ENCODE measurements at places on chromosomes 6 and 20.

GRCh38 chr6:27994616-27995015 lies 37.6 kb downstream of the OR2B6 start:
- DNase-seq, result no peak

- DNase-seq, result no peak
Measured at GRCh38 chr6:99241905-99242534, 107.5 kb downstream of the FAXC start.

DNA sequence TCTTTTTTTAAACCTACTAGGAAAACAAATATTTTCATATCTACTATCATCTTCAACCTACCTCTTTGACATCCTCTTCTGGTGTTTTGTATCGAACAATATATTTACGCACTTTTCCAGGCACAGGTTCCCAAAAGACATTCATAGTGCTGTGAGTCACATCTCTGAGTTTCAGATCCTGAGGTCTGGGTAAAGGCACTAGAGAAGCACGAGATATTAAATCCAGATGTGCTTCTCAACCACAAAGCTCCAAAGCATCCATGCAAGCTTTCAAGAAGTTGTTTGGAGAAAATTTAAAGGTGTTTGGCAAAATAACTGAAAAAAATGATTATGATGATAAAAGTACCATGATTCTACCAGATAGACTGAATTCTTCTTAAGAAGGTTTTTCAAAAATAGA lies 62.7 kb downstream of the COL12A1 start:
- DNase-seq, result no peak

- no peak for DNase-seq
Measured at GRCh38 chr6:79544299-79544927, 7.2 kb upstream of the LCA5 start.

DNA sequence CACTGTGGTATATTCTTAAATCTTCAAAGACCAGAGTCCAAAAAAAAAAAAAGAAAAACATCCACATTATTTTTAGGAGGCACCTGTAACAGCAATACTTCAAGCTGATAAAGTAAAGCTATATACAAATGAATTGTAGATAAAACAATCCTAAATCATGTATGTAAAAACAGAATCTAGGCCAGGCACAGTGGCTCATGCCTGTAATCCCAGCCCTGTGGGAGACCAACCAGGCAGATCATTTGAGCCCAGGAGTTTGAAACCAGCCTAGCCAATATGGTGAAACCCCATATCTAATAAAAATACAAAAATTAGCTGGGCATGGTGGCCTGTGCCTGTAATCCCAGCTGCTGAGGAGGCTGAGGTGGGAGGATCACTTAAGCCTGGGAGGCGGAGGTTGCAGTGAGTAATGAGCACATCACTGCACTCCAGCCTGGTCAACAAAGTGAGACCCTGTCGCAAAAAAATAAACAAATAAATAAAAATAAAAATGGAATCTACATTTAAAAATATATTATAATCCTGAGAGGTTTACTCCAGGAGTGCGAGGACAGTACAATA lies 7.3 kb downstream of the NAPB start:
- no peak for DNase-seq

DNA sequence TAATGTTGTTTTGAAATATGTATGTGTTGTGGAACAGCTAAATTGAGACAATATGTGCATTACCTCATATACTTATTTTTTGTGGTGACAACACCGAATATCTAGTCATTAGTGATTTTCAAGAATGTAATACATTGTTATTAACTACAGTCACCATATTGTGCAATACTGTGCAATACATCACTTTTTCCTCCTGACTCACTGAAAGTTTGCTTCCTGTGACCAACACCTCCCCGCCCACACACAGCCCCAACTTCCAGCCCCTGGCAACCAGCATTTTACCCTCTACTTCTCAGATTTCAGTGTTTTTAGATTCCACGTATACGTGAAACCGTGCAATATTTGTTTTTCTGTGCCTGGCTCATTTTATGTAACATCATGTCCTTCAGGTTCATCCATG lies 627.9 kb downstream of the PRKN start:
- no peak for DNase-seq

DNA sequence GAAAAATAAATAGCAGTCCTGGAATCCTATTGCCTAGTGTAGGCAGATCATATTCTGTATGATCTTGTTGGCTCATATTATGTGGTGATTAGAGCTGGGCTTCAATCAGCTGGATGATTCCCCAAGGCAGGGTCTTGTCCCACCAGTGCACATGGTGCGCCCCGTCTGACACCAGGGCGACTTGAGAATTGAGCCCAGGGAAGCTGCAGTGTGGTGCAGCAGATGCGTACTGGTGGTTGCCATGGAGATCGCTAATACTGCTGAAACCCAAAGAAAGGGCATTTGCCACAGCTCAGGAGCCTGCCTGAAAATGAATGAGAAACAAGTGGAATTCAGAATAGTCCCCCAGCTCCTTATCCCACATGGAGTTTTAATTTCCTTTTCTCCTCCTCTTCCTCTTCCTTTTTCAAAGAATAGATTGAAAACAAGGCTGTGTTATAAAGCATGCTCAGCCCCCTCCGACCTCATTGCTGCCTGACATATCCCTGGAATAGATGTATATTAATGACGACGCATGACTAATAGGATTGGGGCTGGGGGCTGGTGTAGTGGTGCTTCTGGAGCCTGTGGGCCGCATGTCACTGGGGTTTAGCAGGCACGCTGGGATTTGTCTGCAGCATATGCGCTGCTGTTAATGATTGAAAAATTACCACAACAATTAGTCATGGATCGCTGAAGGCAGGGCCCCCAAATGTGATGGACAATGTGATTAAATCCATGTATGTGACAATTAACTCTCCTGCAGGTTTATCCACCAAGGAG lies 210.5 kb downstream of the FARS2 start:
- no peak for DNase-seq

DNA sequence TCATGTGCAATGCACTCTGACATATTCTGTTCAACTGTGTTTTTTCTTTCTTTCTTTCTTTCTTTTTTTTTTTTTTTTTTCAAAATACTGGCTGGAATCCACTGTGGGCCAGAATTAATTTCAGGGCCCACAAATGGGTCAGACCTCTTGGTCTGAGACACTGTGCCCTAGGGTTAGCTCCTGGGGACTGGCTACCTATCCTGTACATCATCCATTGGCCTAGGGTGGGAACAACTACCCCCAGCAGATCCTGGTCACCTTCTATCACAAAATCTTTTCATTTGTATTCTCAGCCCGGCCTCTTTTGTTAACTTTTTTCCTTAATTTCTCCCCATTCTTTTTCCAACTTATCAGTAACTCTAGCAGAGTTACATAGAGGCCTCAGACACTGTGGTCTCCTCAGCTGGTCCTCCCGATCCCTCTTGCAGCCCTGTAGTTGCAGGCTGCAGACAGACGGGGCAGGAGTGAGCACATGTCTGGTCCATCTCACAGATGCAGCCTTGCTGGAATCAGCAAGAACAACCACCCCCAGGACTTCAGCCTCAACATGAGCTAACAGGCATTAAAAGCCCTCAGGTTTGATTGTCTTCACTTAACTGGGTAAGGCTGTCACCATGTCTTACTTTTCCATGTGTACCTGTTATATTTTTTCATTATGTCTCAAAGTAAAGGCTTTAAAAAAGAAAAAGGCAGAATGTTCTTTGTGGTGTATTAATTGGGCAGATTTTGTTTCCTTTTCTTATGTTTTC lies 41.3 kb downstream of the TXLNB start:
- DNase-seq, result peak; percentile 21

DNA sequence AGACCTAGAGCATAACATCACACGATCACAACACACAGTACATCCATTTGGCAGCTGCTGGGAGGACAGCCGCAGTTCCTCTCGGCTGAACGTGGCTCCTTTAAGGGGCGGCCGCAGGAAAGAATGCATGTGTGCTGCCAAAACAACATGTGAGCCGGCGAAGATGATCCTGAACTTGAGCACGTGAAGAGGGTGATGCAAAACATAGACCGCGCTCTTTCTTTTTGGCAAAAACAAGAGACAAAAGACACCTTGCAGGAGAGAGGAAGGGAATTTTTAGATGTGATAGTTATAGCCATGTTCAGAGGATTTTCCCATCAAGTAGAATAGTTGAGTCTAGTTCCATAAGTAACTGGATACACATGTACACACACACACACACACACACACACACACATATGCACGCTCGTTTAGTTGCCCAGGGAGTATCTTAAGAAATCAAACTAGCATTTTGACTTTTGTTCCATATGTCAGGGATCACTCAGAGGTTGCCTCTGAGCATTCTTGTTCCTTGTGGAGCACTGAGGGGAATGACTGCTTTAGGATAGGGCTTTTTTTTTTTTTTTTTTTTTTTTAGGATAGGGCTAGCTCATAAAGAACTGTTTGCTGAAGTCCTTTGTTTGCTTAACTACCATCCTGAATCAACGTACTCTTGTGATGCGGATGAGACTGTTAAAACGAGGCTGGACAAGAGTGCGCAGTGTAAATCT lies 21.7 kb upstream of the RANBP9 start:
- no peak for DNase-seq

DNA sequence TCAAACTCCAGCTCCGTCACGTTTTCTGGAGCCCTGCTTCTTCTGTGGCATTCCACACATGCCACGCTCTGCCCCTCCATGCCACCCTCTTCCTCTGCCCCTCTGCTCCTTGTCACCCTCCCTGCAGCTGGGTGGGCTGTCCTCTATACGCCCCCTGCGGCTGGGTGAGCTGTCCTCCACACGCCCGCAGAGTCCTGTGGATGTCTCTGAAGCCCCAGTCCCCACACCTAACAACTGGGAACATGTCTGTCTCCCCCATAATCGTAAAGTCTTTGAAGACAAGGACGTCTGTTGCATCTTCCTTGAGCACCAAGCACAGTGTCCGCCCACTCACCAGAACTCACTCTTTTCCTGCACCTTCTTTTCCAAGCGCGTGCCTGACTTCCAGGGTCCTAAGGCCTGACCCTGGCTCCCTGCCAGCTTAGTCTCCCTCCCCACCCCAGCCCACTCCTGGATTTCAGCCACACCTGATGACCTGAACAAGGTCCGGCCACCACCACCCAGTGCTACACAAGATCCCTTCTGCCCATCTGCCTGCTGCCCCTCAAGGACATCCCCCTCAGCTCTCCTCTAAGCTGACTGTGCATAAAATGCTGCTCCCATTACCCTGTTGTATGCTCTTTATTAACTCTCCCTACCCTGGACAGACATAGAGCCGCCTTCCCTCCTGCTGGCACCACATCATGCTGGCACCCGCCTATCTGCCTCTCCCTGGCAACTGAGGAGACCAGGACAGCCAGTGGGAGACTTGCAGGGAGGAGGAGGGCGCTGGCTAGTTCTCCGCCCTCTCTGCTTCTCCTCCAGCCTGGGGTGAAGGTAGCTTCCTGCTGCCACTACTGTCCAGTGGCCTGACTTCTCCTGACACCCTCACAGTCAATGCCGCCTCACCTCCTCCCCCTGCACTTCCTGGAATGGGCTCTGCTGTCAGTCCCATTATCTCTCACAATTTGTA lies 10.7 kb upstream of the PRR18 start:
- DNase-seq, result no peak

DNA sequence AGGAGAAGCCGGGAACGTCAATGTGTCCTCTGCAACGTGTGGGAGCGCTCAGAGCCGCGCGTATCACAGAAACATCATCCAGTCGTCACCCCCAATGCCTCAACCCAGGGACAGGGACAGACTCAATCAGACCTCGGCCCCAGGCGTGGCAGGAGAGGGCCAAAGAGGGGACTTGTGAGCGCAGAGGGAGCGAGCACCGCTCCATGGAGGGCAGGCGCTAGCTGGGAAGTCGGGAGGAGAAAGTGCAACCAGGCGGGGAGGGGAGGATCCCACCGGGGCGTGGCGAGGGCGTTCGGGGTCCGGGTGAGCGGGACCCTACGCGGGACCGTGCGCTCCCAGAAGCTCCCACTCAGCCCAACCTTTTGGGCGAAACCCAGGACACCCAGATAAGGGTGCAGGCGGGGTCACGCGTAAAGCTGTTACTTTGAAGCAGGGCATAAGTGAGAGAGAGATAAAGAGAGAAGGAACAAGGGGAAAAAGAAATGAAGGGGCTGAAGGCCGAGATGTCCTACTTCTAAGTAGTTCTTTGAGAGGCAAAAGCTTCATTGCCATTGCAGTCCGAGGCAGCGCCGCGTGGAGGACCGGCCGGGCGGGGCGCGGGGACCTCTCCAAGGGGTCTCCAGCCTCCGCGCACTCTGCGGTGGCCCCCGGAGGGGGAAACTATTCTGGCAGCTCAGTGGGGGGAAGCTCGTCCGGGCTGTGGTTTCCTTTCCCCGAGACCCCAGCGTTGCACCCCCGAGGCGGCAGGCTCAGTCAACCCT lies 862 bp upstream of the SOBP start:
- DNase-seq, result peak; percentile 20

- no peak for DNase-seq
Measured at GRCh38 chr6:36717231-36717825, 19.7 kb downstream of the RAB44 start.

DNA sequence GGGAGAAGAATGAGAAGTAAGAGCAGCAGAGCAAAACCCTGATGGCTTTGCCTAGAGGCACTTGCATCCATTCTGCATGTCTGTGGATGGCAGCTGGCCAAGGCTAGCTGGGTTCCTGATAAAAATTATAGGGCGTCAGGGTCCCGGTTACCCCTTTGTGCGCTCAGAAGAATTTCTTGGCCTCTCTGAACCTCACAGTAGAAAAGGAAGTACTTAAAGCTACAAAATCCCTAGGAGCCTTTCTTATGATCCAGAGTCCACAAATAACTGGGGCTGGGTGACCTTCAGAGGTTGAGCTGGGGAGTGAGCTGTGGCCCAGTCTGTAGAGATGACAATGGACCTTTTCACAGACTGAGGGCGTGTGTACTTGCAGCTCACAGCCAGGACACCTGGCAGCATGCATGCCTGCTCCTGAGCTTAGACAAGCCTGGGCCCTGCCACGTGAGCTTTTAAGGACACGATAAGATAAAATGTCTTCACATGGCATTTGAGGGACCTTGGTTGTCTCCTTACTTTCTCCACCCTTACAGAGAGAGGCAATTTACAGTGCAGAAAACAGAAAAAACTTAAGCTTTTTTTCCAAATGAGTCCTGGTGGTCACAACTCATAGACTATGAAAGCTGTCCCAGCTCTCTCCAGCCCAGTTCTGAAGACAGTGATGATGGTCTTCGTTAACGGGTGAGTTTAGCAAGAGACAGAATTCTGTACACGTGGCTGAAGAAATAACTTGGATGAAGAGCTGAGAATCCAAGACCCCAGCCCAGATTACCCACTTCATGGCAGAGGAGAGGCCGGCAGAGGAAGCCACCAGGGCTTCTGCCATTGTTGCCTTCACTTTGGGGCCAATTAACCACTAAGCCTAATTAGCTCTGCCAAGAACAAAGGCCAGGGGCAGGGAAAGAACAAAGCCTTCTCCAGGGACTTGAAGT lies 50.3 kb downstream of the FOXA2 start:
- DNase-seq, result no peak

GRCh38 chr6:126308362-126308761 lies 31.6 kb upstream of the CENPW start:
- no peak for DNase-seq

GRCh38 chr6:39273406-39273821 lies 40.8 kb downstream of the KCNK17 start:
- DNase-seq, result no peak

GRCh38 chr6:50655848-50656453 lies 57.4 kb upstream of the TFAP2D start:
- DNase-seq, result no peak

- DNase-seq, result no peak
Measured at GRCh38 chr6:157891544-157892362, 68.7 kb downstream of the SNX9 start.
